NCI-H187 (cell line): ENCODE measurements at places on chromosomes 7 and 10.
A peak's percentile ranks its signal among the peaks of the same experiment; 100 is the strongest.

DNA sequence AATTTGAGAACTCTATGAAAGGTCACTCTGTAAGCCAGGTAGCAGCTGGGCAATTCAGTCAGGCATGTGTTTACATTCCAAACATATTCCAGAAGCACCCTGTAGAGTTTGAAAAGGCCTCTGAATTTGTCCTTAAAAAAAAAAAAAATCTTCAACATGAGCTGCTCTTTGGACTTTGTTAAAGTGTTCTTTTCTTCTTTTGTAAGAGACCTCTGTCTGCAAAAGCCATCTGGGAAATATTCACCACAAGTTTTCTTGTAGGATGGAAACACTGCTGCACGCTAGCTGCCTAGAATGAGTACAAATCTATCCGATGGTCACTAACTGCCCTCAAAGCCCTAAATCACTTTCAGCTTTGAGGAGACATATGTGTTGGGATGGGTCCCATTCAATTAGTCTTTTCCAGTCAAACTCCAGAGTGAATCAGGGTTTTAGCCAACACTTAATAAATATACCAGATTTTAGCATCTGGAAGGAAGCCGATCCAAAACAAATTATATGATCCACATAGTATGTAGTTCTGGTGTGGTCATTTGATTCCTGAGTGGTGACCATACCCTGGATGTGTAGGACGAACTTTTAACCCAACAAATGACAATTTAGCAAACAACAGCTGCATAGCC, 85.9 kb downstream of the CD36 start:
- no peak for DNase-seq

DNA sequence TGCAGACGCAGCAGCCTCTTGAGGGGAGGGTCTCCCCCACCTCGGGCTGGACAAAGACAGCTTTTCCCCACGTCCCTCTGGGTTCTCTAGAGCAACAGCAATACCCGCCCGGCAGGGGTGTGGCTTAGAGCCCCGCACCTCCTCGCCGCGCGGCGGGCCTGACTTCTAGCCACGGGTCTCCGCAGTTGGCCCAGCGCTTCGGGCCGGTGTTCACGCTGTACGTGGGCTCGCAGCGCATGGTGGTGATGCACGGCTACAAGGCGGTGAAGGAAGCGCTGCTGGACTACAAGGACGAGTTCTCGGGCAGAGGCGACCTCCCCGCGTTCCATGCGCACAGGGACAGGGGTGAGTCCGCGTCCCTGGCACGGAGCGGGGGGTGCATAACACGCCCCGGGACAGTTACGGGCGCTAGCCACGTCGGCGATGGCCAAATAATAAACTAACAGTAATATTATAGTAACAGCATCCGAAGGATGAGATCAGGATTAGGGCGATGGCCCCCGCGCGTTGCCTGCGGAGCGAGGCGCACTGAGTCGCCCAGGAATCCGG, 1.2 kb downstream of the CYP2E1 start:
- DNase-seq = no peak

- DNase-seq = no peak
Measured at GRCh38 chr7:56092789-56093531, at the start of gene PHKG1. Gene PHKG1, minus strand, starts transcription at chr7:56092952. Its CDS starts 4,011 bp downstream, at chr7:56088941.

GRCh38 chr10:12459340-12459739, 110.0 kb downstream of the CAMK1D start:
- no peak for DNase-seq

GRCh38 chr10:129908406-129908805, 55.7 kb downstream of the EBF3 start:
- DNase-seq = no peak

DNA sequence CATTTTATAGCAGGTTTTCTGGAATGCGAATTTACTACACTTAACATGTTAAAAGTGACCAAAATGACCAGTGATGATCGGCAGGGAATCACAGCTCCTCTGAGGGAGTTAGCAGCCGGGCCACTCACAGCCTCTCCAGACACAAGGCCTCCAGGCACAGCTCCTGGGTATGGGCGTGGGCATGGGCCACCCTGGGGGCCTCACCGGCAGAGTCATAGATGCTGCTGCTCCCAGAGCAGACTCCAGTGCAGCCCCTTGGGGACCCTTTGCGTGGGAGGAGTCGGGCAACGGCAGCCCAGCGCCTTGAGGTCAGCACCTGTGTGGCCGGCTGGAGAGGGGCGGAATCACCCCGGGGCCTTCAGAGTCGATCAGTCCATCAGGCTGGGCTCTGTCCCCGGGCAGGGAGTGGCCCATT, 8.6 kb downstream of the KNDC1 start:
- no peak for DNase-seq

DNA sequence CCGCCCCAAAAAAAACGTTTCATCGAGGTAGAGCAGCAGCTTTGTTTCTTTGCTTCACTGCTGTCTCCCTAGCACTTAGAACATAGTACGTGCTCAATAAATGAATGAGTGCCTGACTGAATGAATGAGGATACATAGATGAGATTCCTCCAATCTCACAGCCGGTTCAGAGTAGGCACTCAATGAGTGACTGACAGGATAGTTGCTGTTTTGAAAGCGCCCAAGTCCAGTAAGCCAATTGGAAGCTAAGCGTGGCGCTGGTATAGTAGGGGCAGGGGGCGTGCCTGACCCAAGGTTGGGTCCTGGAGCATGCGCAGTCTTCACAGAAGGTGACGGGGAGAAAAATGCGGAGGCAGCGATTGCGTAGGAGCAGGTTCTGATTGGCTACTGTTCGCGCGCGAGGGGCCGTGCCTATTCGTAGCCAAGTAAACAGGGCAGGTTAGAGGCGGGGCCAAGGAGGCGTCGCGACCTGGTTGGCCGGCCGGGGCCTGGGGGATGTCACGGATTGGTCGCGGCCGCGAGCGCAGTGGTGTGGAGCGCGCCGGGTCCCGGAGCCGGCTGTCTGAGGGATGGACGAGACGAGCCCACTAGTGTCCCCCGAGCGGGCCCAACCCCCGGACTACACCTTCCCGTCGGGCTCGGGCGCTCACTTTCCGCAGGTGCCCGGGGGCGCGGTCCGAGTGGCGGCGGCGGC, at the start of gene PI4K2A:
PI4K2A (plus strand) TSS at position 498 of the 694 bp plus-strand sequence; CDS start at position 570, 72 bp downstream.
- DNase-seq = peak; percentile 89

DNA sequence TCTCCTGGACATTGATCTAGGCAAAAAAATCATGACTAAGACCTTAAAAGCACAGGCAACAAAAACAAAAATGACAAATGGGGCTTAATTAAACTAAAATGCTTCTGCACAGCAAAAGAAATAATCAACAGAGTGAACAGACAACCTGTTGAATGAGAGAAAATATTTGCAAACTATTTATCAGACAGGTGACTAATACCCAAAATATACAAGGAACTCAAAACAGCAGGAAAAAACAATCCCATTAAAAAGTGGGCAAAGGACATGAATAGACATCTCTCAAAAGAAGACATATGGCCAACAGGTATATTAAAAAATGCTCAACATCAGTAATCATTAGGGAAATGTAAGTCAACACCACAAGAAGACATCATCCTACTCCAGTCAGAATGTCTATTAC, 166.8 kb downstream of the MTERF1 start:
- no peak for DNase-seq
